ENCODE measurements at places on chromosomes 1 and 21.
A peak's percentile ranks its signal among the peaks of the same experiment; 100 is the strongest.

DNA sequence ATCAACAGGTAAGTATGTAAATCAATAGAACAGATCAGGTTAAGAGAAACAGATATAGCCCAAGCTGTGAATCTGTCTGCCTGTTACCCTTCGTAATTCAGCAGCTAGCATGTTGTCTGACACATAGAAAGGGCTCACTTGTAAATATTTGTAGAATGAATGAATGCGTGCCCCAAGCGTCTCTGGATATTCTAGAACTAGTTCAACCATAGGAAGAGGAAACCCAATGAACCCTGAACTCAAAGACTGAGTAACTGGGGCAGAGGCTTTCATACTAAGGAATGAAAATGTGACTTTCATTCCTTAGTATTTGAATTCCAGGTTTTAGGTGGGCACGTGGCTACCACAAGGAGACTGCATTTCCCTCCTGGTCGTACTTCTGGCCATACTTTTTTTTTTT is 60.1 kb upstream of the SMYD2 start:
- DNase-seq = no peak

DNA sequence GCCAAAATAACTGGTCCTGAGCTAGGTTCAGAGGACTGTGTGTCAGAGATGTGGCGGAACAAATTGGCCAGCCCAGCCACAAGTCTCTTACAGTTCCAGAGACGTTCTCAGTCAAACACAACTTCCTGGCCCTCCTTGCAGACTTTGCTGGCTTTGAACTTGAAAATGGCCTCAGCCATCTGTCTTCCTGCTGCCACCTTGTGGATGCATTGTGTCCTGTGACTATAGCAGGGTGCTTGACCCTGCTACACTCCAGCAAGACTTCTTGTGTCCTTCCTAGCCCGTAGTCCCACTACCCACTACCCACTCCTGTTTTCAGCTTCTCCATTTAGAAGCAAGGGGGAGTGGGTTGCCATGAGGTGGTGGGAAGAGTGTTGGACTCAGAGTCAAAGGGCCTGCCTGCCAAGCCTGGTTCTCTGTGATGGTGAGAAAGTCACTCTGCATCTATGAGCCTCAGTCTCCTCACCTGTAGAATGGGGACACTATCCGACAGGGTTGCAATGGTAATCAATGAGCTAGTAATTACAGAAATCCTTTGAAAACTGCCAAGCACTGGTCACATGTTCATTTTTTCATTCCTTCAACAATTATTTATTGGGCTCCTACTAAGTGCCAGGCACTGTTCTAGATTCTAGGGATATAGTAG is 109.9 kb downstream of the IGSF21 start:
- peak; percentile 14 for DNase-seq

DNA sequence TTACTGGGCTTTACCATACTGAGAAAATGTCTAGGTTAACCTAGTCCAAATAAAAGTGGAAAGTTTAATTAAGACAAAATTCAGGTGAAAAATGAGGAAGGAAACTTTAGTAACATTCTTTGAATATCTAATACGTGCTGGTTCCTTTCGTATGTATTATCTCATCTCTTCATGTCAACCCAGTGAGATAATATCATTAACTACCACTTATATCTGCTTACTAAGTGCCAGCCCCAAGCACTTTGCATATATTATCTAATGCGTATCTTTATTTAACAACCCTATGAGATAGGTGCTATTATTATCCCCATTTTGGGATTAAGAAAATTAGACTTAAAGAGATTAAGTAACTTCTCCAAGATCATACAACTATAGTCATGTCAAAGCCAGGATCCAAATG is 12.5 kb upstream of the PLPP3 start:
- no peak for DNase-seq

DNA sequence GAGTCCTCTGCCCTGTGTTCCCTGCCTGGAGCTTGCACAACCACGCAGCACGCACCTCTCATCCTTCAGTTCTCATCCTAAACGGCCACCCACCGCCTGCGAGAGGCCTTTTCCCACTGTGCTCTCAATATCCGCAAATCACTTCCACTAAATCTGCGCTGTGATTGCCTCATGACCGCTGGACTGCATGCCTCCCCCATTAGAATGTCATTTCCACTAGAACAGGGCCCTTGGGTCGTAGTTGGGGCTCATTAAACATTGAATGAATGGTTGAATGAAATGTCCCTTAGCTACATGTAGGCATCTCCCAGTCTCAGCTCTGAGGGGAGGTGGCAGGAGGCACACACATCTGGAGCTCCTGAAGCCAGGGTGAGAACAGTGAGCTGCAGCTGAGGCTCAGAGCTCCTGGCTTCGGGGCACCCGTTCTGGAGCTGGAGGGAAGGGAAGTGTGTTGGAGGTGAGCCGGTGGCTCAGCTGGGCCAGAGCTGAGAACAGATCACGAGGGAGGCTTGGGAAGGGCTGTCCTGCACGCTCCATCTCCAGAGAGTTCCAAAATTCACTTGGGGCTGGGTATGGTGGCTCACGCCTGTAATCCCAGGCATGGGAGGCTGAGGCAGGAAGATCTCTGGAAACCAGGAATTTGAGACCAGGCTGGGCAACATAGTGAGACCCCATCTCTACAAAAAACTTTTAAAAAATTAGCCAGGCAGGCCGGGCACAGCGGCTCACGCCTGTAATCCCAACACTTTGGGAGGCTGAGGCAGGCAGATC is 30.4 kb downstream of the TMEM201 start:
- no peak for DNase-seq

DNA sequence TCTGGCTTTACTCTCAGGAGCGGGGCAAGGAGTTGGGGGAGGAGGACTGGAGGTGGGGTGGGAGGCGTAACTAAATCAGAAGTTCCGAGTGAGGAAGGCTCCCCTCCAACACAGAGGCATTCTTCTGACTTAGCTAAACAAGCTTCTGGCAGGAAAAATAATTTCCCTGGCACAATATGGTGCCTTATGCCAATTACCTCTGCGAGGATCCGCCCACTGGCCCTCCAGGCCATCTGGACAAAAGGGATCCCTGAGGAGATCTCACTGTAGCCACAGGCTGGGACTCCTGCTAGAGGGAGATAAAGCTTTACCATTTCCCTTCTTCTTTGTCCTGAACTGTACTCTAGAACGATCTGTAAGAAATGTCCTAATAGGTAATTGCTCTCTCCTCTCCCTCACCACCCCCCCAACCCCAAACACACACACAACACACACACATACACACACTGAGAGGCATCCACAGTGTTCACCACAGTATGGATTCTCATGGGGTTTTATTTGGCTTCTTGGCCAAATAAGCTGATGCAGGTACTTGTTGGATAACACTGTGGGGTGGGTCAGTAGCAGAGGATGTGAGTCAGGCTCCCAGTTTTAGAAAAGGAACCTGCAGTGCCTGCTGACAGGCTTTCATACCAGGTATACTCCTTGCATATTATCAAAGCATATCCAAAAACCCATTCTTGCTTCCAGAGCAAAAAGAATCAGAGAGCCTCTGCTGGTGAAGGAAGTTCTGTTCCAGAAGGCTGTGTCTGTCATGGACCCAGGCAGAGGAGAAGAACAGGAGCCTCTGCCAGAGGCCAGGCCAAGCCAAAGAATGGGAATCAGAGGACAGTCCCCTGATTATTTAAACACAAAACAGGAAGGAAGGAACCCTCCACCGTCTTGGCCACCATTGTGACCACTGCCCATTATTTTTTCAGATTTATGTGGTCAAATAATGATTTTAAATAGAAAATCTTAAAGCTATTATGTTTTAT is 169.1 kb downstream of the C1orf21 start:
- no peak for DNase-seq

GRCh38 chr1:151043163-151043562 is 4.4 kb upstream of the C1orf56 start:
- DNase-seq = no peak

GRCh38 chr21:30942192-30942591 is 60.8 kb upstream of the KRTAP11-1 start:
- no peak for DNase-seq

- DNase-seq = no peak
Measured at GRCh38 chr1:68916221-68916902, 419.5 kb upstream of the DEPDC1 start.

GRCh38 chr1:180255536-180256340 is 25.7 kb downstream of the LHX4 start:
- DNase-seq = no peak

DNA sequence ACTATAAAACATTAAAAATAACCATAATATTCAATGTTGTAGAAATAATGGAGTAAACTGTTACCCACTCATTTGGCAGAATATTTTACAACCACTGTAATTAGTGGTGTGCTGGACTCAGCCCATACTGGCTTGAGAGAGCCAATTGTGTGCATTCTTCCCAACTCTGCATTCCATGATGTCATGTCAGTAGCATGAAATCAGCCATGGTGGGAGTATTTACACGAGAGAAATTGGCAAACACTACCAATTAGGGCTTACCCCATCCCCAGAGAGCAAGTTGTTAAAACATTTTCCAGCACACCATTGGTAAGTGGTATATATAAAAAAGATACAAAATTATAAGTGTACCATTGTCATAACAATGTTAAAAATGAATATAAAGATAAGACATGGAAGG is 19.1 kb upstream of the QSOX1 start:
- DNase-seq = no peak

DNA sequence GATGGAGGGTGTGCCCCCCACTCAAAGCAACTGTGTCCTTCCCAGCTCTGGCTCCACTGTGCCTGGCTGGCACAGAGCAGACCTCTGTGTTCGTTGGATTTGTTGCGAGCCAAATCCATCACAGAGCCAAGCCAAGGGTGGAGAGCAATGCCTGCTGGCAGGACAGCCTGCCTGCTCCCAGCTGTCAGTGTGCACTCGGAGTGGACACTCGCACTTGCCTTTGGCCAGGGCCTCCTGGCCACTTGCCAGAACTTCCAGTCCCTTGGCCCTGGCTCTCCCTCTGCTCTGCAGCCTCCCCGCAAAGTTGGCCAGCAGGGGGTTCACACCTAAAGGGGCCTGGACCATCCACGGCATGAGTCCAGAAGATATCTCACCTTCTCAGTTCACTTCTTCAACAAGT is 16.4 kb downstream of the HEYL start:
- DNase-seq = no peak

GRCh38 chr1:64136296-64136695 is 67.1 kb upstream of the UBE2U start:
- DNase-seq = no peak

DNA sequence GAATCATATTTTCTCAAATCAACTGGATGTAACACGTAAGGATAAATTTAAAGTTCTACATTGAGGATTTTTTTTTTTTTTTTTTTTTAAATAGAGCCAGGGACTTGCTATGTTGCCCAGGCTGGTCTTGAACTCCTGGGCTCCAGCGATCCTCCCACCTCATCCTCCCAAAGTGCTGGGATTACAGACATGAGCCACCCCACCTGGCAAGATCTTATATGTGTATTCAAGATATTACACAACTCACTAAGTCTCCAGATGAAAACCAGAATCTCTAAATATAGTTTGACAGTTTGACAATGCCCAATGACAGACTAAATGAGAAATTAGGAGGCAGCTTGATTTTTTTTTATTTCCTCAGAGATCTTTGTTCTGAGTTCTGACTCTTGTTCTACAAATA is 6.8 kb downstream of the YY1AP1 start:
- no peak for DNase-seq

DNA sequence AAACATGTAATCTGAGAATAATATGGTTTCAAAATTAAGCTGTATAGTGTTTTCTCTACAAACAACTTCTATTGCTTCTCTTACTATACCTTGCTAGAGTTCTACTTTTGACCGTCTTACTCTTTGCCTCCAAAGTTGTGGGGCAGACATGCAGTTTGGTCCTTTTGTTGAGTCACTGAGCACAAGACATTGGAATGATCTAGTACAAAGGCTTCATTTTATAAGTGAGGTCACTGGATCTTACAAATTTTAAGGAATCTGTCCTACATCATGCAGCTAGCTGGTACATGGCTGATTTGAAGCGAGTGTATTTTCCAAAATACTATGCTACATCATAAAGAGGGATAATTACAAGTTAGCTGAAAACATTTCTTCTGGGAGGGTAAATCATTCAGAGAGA is 28.8 kb downstream of the OR10J1 start:
- DNase-seq = no peak

DNA sequence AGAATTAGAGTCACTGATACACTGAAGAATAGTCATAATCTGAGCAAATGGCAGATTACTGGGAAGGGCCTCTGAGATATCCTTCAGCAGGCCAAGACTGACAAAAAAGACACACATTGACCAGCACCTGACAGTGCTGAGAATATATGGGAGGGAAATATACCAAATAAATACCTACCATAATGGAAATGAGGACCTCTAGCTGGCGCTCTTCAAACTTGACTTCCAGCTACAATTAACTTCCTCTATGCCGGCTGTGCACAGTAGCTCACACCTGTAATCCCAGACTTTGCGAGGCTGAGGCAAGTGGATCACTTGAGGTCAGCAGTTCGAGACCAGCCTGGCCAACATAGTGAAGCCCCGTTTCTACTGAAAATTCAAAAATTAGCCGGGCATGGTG is 69.5 kb downstream of the NPHS2 start:
- no peak for DNase-seq

GRCh38 chr1:8926707-8927694 is 18.7 kb upstream of the CA6 start:
- DNase-seq = no peak

DNA sequence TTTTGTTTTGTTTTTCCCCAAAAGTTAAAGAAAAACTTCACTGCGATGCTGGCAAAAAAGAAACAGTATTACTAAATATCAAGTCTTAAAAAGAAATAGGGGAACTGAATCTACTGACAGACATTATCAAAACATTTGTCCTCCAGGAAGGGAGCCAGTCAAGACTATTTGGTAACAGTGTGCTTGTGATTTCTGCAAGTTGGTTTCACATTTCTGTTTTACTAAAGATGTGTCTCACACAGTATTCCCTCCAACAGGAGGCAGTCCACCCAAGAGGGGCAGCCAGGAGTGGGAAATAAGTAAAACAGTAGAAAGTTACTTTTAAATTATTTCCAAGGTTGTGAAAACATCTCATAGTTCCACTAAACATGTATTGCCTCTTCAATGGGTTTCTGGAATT is 74.4 kb upstream of the SDC3 start:
- no peak for DNase-seq

- no peak for DNase-seq
Measured at GRCh38 chr1:87638636-87639035, 310.0 kb downstream of the LMO4 start.
